ENCODE measurements at places on chromosomes 2 and 18. TPM values are rescaled to one million over a fixed set of nuclear protein-coding genes. Genes with fewer than 3 reads are reported as not detected.

DTYMK gene
- total RNA-seq, result 31.7 TPM

IL36RN gene
- not detected for total RNA-seq

EVX2 gene
- not detected for total RNA-seq

GPR45 gene
- total RNA-seq, result not detected

RAB17 gene
- not detected for total RNA-seq

Data from omental fat pad (tissue), 4 donors.